ENCODE measurements at places on chromosomes 3 and 15. TPM values are rescaled to one million over a fixed set of nuclear protein-coding genes. Genes with fewer than 3 reads are reported as not detected.
A peak's percentile ranks its signal among the peaks of the same experiment; 100 is the strongest.

The ZKSCAN7 gene
- not detected for total RNA-seq

The EXD1 gene
- not detected for total RNA-seq

The LRRN1 gene
- 0.84 TPM for total RNA-seq

The ERICH6 gene
- total RNA-seq = not detected

DNA sequence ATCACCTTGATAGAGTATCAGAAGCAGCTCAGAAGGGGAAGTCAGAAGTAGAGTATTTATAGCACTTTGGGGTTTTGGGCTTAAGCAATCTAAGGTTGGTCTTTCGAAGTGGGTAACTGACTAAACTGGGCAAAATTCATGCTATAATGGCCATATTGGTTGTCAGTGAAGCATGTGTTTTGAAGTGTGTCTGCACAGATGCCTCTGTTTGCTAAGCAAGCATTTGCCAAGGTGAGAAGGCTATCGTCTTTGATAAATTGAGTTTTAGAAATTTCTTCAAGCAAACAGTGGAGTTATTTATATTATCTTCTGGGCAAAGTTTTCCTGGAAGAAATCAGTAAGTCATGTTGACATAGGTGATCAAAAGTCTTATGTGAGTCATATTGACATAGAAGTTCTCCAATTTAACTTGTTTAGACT lies 412.8 kb upstream of the TGFBR2 start:
- peak; percentile 60 for DNase-seq
- H3K4me1 ChIP-seq = peaks cover 34% of the 10 kb centered on the region
- H3K4me3 ChIP-seq = no peak overlapping the region
- no peaks in the 10 kb centered on the region for H3K27me3 ChIP-seq

DNA sequence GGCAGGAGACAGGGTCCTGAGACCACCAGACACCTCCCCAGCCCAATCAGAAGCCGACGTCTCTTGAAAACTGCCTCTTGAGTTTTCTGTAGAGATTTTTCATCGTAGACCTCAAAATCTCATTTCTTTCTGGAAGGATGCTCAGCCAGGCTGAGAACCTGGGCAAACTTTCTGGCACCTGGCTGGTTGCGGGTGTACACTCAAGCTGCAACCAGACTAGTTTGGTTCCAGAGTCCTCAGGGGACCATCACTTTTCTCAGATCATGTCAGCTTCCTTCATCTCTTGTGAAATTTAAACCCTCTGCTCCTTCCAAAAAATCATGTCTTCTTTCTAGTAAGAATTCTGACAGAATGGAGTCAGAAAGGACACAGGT lies 45.1 kb downstream of the CMTM7 start:
- no peak overlapping the region for H3K27ac ChIP-seq
- H3K4me3 ChIP-seq = no peak overlapping the region
- H3K27me3 ChIP-seq = no peaks in the 10 kb centered on the region
- no peaks in the 10 kb centered on the region for H3K36me3 ChIP-seq

DNA sequence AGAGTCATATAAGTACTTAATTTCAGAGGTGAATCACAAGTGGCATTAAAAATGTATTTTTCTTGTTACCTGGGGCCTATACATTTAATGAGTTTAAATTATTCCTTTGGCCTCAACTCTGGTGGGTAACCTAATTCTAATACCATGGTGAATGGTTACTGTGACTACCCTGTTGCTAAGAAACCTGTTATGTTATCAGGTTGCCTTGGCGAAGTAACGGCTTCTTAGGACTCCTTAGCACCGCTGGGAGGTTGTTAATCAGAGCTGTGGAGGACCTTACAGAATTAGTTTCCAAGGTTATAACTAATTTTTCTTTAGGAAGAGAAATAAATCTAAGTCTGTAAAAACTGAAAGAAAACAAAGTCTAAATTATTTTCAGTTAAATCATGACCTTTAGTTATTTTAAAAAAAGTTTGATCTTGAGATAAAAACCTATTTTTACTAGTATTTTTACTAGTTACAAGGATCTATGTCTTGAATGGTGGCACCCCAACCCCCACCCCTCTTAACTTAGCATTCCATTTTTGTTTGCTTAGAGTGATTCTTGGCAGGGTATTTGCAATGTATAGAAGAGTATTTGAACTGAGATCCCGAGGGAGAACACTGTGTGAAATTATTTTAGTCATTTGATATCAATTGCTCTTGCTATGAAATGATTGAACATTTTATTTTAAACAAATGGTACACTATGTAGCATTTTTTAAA lies 155.5 kb downstream of the FNDC3B start:
- no peak overlapping the region for H3K27ac ChIP-seq
- H3K4me3 ChIP-seq = no peak overlapping the region
- no peaks in the 10 kb centered on the region for H3K27me3 ChIP-seq
- no peaks in the 10 kb centered on the region for H3K36me3 ChIP-seq
- DNase-seq = peak; percentile 15

DNA sequence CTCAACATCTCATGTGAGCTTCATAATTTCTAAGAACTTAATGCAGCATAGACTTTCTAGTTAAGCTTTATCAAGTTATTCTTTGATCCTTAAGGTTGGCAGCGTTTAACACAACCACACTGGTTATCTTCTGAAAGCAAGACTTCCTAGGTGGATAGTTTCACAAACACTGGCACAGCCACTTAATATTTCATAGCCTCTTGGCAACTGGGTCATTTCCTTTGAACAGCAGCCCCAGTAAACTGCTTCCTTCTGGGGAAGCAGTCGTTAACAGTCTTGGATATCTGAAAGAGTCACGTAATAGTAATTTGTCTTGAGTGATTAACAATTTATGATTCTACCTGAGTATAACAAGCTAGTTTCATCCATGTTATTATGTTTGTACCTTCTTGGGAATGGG lies 45.9 kb upstream of the ABHD10 start:
- no peak overlapping the region for H3K27ac ChIP-seq
- peaks cover 38% of the 10 kb centered on the region for H3K4me1 ChIP-seq
- H3K36me3 ChIP-seq = no peaks in the 10 kb centered on the region
- DNase-seq = no peak
- H3K27me3 ChIP-seq = no peaks in the 10 kb centered on the region
- no peak overlapping the region for H3K4me3 ChIP-seq

DNA sequence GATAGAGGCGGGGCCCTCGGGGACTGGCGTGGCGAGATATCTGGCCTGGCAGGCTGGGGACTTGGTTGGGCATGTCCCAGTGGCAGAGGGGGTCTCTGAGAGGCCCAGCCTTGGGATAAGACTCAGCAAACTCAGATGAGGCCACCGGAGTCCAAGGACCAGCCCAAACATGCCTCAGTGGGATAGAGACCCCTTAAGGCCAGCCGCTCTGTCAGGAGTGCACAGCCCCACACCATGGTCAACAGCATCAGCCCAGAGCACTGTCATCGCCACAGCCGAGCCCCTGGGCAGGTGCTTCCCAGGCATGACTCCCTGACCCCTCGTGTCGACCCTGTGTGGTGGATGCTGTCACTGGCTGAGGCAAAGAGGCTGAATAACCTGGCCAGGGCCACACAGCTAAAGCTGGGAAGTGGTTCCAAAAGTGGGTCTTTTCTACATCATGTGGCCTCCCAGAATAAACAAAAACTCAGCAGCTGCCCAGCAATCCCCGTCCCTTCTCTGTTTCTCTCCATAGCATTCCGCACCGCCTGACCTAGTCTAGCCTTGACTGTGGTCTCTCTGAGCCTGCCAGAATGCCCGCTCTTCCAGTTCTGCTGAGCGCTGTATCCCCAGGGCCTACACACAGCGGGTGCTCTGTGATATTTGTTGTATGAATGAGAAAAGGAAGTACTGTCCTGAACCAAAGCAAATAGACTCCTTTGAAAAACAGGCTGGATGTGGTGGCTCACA lies 15.1 kb downstream of the CTSH start:
- DNase-seq = no peak
- no peaks in the 10 kb centered on the region for H3K27me3 ChIP-seq
- peaks cover 2% of the 10 kb centered on the region for H3K36me3 ChIP-seq
- H3K4me3 ChIP-seq = no peak overlapping the region

DNA sequence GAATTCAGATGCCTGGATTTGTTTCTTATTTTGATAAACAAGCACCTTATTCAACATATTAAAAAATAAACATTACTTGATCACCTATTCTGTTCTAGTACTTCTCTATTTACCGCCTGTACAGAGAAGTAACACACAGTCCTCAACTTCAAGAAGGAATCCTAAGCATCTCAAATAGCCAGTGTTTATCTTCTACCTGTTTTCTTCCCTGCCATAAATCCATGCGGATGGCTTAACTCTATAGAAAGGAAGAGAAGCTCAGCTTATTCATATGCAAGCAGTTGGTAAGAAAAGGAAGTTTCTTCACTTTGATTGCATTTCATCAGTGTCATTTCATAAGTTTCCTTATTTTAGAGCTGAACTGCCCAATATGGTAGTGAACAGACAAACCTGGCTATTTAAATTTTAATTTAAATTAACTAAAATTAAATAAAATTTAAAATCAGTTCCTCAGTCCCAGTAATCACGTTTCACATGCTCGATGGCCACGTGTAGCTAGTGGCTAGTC lies 210.0 kb upstream of the PEX5L start:
- no peaks in the 10 kb centered on the region for H3K4me1 ChIP-seq
- H3K4me3 ChIP-seq = no peak overlapping the region
- DNase-seq = no peak
- H3K36me3 ChIP-seq = no peaks in the 10 kb centered on the region
- H3K27me3 ChIP-seq = no peaks in the 10 kb centered on the region

- peaks cover 9% of the 10 kb centered on the region for H3K4me1 ChIP-seq
- H3K27ac ChIP-seq = no peak overlapping the region
- no peak overlapping the region for H3K4me3 ChIP-seq
Measured at GRCh38 chr15:85556618-85556895, 176.2 kb downstream of the AKAP13 start.
